ENCODE measurements at places on chromosomes 6 and 20. TPM values are rescaled to one million over a fixed set of nuclear protein-coding genes. Genes with fewer than 3 reads are reported as not detected.

The CBLN4 gene
- total RNA-seq: not detected

The POM121L2 gene
- not detected for total RNA-seq

- ATAC-seq: no peak
Observed at GRCh38 chr6:73299151-73299971, 36.4 kb upstream of the KHDC1 start.

DNA sequence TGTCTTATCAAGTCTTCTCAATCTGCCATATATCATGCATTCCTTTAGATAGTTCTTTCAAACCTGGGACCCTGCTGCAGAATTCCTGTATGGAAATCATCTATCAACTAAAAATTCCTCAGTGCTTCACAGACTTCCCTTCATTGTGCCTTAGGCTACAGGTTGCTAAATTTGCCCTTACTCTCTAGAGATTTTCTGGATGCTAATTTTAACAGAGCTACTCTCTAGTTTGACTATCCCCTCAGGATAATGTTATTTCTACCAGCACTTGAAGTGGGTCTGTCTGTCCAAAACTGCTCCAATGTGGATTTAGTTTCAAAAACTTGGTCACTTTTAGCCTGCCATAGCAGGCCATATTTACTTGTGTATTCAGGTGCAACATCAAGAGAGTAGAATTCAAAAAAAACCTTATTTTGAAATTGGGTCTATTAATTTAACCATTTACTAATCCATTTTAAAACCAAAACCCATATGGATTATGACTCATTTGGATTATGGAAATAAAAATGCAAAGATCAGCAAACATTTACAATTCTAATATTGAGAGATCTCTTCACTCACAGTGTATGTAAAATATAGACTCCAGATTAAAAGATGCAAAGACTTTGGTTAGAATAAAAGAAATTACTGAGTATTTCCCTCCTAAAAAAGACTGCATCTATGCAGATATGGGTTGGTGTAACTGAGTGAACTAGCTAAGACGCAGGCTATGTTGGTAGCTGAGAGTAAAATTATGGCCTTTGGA lies 13.9 kb upstream of the COX7A2 start:
- ATAC-seq: no peak

GRCh38 chr6:100962466-100962865 lies 81.3 kb upstream of the ASCC3 start:
- no peak for ATAC-seq
